Renal pelvis (tissue), 12 donors: ENCODE measurements at places on chromosomes 11 and 22. TPM values are rescaled to one million over a fixed set of nuclear protein-coding genes. Genes with fewer than 3 reads are reported as not detected.

GRCh38 chr11:104524254-104524653 is 360.3 kb upstream of the PDGFD start:
- no peak for DNase-seq

DNA sequence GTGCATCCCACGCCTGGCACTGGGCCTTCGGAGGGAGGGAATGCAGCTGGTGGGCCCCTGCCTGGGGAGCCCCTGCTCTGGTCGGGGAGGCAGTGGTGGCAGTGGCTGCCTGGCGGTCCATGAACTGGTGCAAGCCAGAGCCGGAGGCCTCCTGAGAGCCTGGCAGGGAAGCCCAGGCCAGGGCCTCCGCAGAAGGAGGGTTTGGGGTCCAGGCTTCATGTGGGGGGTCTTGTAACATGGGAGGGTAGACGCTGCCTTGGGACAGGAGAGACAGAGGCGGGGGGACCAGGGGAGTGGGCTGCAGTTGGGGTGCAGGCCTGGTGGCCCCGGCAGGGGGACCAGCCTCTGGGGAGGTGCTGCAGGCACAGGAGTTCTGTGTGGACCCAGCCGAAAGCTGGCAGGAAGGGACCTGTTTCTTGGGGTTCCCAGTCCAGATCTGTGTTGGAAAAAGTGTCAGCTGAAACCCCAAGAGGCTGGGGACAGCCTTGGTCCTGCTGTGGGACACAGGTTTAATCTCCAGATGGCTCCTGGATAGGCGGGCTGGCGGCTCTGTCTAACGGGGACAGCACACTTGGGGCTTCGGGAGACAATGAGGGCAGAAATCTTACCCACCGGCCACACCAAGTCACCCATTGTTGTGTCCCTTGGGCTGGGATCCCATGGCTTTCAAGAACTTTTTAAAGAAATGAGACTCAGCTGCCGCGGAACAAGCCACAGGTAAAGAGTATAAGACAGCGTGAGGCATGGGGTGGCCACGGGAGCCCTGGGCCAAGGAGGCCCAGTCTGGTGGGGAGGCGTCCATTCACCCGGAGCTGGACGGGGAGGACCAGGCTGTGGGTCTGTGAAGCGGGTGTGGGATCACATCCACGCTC is 73.5 kb downstream of the KCNQ1 start:
- DNase-seq = no peak

- no peak for DNase-seq
These were observed 23.7 kb downstream of the EXPH5 start for GRCh38 chr11:108569896-108570295.

DNA sequence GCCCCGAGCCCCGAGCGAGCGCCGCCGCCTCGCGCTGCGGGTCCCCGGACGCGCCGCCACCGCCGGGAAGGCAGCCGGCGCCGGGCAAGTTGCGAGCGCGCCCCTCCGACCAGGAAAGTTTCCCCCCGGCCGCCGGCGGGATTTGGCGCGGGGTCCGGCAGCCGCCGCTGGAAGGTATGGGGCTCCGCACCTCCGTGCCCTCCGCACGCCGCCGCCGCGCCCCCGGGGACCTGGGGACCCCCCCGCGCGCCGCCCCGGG is 281 bp downstream of the TSPAN18 start:
- DNase-seq = no peak

- DNase-seq = no peak
These were observed 80.3 kb downstream of the CASP12 start for GRCh38 chr11:104817973-104818372.

GRCh38 chr11:113623114-113623513 is 83.0 kb downstream of the TMPRSS5 start:
- no peak for DNase-seq

GRCh38 chr11:78941226-78941851 is 366.7 kb upstream of the NARS2 start:
- DNase-seq = no peak

GRCh38 chr11:30585125-30585891 is 845 bp downstream of the MPPED2 start:
- DNase-seq = no peak

DNA sequence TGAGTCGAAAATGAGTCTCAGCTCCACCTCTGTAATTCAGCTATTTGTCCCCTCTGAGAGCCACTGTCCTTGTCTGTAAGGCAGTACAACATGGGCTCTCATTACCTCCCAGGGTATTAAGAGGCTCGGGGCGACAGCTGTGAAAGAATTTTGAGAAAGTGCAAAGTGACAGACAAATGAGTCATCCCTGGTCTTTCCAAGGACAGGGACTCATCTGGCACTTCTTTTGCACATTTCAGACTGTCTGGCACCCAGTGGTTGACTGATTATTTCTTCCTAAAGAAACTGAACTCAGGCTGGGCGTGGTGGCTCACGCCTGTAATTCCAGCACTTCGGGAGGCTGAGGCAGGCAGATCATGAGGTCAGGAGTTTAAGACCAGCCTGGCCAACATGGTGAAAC is 62.1 kb upstream of the ARFGAP3 start:
- no peak for DNase-seq

- DNase-seq = no peak
These were observed 19.8 kb downstream of the MRGPRG start for GRCh38 chr11:3198815-3199214.

GRCh38 chr22:30021881-30022619 is 58.2 kb upstream of the HORMAD2 start:
- DNase-seq = no peak

GRCh38 chr22:23580576-23581259 is 628 bp upstream of the IGLL1 start:
- DNase-seq = no peak

GRCh38 chr22:27124351-27124966 is 467.1 kb downstream of the MIAT start:
- DNase-seq = no peak

DNA sequence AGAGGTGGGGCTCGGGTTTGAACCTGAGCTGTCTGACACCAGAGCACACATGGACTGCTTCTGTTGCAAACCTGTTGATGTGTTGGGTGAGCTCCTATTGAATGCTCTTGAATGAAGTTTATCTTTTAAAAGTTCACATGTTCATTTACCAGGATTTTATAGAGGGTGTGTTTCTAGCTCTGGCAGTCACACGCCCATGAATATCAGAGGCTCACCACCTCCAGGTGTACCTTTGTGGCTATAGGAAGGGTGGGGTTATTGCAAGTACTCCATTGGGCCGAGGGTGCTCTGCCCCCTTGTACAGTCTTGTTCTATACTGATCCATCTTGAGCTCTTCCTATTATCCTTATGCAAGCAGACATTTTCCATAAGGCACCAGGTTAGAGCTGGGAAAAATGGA is 9.2 kb downstream of the ENDOD1 start:
- DNase-seq = no peak

- no peak for DNase-seq
These were observed 29.0 kb upstream of the LRRC32 start for GRCh38 chr11:76699451-76700091.

DNA sequence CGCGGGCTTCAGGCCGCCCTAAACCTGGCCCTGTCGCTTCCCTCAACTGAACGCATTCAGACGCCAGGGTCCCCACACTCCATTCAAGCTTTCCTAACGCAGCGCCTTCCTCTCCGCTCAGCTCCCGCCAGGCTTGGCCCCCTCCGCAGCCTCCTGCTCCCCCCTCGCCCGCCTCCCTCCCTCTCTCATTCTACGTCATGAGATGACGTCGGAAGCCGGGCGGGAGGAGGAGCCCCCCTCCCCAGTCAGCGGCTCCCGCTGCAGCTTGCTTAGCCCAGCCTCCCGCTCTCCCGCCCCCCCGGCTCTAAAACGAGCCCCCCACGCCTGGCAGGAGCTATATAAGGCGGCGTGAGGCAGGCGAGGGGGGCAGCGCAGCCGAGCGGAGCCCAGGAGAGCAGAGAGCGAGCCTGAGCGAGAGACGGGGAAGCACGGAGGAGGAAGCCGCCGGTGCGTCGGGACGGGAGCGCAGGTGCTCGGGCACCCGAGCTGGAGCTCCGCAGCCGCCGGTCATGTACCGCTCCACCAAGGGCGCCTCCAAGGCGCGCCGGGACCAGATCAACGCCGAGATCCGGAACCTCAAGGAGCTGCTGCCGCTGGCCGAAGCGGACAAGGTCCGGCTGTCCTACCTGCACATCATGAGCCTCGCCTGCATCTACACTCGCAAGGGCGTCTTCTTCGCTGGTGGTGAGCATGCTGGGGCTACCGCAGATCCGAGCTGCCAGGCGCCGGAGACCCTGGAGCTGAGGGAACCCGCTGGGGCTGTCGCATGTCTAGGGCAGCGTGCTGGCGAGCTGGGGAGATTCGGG is at the start of gene NPAS4:
Gene NPAS4, plus strand, starts transcription at position 365 of the 806 bp plus-strand sequence. Its CDS starts 145 bp downstream, at position 510.
- DNase-seq = no peak

- no peak for DNase-seq
These were observed at the start of gene PHLDA2 for GRCh38 chr11:2928605-2929530. PHLDA2 (minus strand) TSS chr11:2929420; CDS start chr11:2929364, 56 bp downstream.

- DNase-seq = peak; percentile 24
These were observed 4.0 kb upstream of the L3MBTL2 start for GRCh38 chr22:41201141-41201540.

DNA sequence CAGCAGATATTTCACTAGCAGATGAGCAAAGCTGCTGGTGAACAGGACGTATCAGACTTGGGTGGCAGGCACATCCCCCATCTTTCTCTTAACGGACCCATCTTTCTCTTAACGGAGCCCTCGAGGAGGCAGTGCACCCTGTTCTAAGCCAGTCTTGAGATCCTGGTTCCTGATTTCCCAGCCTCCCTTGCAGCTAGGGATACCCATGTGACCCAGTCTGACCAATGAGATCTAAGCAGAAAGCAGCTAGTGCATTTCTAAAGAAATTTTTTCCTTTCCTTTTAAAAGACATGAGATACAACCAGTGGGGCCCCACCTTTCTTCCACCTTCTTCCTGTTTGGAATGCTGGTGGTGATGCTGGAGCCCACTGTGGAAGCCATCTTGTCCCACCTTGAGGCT is 13.6 kb upstream of the ELFN2 start:
- no peak for DNase-seq

- DNase-seq = no peak
These were observed 914.2 kb upstream of the RAG2 start for GRCh38 chr11:37512156-37512780.

GRCh38 chr22:38628444-38628843 is 27.7 kb downstream of the FAM227A start:
- DNase-seq = no peak

- no peak for DNase-seq
These were observed 39.1 kb downstream of the TMEM123 start for GRCh38 chr11:102413497-102413896.

GRCh38 chr11:9146477-9146876 is 55.1 kb upstream of the SCUBE2 start:
- DNase-seq = no peak

DNA sequence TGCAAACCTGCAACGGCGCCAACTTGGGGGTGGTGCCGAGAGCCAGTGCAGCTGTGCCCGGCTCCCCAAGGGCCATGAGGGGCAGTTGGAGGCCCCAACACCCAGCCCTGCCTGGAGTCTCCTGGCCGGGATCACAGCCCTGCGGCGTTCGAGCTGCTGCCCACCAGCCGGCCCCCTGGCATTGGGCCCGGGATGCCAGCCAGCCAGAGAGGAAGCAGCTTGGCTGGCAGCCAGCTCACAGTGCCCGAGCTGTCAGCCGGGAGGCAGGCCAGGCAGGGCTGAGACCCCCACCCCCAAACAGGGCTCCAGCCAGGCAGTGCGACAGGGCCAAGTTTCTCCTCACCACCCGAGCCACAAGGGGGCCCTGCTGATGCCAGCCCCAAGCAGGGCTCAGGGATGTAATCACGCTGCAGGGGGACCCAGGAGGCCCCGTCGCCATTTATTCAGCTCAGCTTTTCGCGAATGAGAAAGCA is 26.0 kb upstream of the TCF20 start:
- no peak for DNase-seq

GRCh38 chr22:39291523-39291922 is 27.9 kb downstream of the RPL3 start:
- no peak for DNase-seq

DNA sequence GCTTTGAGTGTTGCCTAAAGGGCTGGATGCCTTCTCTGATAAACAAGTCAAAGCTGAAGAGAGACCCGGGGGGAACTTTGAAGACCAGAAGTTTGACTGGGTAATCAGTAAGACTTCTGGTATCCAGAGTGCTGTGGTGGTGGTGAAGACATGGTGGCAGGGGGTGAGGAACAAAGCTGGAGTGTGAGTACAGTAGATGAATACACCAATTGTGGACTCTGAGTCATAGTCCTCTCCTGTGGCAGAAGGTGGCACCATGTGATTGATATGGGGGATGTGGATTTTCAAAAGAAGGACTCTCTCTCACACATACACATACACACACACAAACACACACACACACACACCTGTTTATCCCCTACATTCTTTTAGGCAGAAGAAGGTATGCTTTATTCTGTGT is 12.3 kb downstream of the MS4A6A start:
- DNase-seq = no peak

GRCh38 chr11:130220311-130221035 is 60.9 kb downstream of the ST14 start:
- DNase-seq = no peak

DNA sequence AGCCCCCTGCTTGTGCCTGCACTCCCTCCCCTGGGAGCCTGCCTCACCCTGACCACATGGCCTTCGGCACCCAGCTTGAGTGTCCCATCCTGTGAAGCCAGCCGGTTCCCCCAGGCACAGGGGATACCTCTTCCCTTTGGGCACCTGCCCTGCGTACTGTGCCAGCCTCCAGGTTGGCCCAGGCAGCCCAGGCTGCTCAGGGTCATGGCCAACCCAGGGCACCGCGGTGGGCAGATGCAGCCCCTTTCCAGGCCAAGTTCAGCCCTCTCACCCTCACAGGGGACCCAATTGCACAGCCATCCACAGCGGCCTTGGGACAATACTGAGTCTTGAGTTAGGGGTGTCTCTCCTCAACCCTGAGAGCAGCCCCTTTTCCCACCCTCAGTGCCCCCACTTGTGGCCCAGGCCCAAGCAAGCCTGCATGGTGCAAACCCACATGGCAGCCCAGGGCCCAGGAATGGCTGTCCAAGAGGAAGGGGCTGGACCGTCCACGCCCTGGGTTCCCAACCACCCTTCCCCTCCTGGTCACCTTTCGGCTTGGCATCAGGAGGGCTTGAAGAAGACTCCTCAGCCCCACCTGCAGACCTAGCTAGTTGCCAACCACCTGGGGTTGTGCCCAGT is 87.7 kb downstream of the CDKN1C start:
- DNase-seq = no peak

DNA sequence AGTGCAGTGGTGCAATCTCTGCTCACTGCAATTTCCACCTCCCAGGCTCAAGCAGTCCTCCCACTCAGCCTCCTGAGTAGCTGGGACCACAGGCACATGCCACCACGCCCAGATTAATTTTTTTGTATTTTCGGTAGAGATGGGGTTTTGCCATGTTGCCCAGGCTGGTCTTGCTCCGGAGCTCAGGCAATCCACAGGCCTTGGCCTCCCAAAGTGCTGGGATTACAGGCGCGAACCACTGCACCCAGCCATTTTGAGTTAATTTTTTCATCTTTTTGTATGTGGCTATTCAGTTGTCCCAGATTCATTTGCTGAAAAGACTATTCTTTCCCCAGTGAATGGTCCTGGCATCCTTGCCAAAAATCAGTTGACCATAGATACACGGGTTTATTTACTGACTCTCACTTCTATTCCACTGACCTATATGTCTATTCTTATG is 63.6 kb downstream of the MAPK1 start:
- DNase-seq = no peak

- no peak for DNase-seq
These were observed 2.8 kb downstream of the CARD10 start for GRCh38 chr22:37516456-37516855.

The GAS2 gene
- 11.1 TPM for polyA plus RNA-seq

The OR2D2 gene
- not detected for polyA plus RNA-seq

The CKAP5 gene
- 104 TPM for polyA plus RNA-seq

The RASSF10 gene
- 27.6 TPM for polyA plus RNA-seq

The GGTLC2 gene
- not detected for polyA plus RNA-seq

The ANO1 gene
- polyA plus RNA-seq = 13.1 TPM

The SLC22A8 gene
- 44.8 TPM for polyA plus RNA-seq

The LRRC75B gene
- 42.2 TPM for polyA plus RNA-seq

The TEX12 gene
- not detected for polyA plus RNA-seq

The C11orf65 gene
- 3.4 TPM for polyA plus RNA-seq
